ENCODE measurements at places on chromosomes 1 and 21.

DNA sequence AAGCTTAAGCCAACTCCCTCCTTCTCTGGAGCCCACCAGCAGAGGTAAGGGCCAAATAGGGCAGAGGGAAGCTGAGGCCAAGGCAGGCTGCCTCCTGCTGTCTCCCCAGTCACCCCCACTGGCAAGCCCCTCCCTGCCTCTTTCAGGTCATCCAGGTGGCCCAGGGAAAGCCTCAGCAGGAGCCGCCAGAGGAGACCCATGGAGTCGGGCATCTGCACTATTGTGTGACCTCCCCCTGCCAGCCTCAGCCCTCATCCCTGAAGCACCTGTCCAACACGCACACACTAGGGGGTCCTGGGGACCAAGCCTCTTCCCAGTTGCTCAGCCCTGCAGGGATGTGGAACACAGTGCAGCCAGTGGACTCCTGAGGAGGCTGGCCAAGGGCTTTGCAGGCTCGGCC, 5.3 kb upstream of the NAXE start:
- DNase-seq: no peak

DNA sequence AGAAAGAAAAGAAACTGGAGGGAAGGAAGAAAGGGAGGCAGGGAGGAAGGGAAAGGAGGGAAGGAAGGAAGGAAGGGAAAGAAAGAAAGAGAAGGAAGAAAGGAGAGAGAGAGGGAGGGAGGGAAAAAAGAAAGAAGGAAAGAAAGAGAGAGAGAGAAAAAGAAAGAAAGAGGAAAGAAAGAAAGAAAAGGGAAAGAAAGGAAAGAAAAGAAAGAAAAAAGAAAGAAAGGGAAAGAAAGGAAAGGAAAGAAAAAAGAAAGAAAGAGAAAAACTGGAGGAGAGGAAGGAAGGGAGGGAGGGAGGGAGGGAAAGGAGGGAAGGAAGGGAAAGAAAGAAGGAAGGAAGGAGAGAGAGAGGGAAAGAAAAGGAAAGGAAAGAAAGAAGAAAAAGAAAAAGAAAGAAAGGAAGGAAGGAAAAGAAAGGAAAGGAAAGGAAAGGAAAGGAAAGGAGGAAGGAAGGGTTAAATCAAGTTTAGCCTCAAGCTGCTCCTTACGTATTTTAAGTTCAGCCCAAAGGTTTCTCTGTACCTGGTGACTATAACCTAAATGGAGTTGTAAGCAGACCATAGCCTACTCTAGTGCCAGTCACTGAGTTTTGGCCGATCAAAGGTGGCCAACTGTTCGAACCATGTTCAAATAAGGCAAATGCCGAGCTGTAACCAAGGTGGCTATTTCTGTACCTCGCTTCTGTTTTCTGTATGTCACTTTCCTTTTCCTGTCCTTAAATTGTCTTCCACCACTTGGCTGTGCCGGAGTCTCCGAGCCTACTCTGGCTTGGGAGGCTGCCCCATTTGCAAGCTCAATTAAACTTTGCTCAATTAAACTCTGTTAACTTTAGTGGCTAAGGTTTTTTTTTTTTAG, 37.8 kb upstream of the TMPRSS2 start:
- DNase-seq: no peak

DNA sequence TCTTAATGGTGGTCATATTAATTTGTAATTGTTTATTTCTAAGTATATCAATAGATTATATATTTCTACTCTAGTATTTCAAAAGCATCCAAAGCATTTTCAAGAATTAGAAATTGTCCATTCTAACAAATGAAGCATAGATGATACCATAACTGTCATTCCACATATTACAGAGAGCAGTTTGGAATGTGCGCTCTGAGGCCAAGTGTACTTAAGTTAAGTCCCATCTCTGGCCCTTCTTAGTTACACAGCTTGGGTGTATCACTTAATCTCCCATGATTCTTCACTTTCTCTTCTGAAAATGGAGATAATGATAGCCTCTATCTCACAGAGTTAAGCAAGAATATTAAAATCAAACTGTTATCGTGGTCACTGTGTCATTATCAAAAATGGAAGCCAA, 281.1 kb downstream of the MRPL39 start:
- DNase-seq: no peak

DNA sequence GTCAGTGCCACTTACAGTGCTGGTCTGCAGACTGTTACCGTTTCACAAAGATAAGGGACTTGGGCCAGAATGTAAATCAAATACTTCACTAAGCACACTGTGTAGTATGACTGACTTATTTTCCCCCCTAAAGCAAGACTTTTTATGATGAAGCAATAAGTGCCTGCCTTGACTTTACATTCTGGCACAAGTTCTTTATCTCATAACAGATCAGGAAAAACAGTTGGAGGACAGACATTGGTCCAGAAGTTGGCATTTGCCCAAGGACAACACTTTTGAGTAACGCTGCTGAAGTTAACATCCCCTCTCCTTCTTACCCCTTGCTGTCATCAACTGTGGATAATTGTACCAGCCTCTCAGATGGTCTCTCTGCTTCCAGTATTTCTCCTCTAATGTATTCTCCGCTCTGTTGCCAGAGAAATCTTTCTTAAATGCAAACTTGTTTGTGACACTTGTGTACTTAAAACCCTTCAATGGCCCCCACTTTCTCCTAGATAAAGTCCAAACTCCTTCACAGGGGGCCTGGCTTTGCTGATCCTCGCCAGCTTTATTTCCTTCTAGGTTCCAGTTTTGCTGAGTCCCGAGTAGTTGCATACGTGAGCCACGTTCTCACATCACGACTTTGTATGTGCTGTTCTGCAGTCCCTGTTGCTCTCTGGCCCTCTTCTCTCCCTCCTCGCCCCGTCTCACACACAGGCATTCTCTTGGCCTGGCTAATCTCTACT, 45.7 kb downstream of the S1PR1 start:
- DNase-seq: no peak

DNA sequence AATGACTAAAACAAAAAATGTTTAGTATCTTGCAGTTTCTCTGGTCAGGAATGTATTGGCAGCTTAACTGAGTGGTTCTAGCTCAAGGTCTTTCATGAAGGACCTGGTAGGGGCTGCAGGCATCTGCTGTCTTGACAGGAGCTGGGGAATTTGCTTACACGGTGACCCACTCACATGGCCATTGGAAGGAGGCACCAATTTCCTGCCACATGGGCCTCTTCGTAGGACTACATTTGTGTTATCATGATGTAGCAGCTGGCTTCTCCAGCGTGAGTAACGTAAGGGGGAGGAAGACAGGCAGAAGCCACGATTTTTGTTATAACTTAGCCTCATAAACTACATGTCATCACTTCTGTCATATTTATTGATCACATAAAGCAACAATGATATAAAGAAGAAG, 376.3 kb downstream of the AMY1C start:
- no peak for DNase-seq

GRCh38 chr1:2948751-2949680, 72.3 kb upstream of the ACTRT2 start:
- DNase-seq: no peak
